ENCODE measurements at places on chromosomes 5 and 9.

DNA sequence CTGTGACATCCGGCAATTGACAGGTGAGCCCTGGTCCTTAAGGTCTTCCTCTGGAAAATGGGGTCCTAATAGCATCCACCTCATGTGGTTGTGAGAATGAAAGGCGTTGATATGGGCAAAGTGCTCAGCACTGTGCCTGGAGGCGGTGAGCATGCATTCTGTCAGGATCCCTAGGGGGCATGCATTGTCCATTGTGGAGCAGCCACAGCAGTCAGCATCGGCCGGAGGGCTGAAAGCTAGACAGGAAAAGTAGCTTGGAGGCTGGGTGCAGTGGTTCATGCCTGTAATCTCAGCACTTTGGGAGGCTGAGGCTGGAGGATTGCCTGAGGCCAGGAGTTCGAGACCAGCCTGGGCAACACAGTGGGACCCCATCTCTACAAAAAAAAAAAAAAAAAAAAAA is 122.2 kb downstream of the LHX2 start:
- DNase-seq, result no peak

DNA sequence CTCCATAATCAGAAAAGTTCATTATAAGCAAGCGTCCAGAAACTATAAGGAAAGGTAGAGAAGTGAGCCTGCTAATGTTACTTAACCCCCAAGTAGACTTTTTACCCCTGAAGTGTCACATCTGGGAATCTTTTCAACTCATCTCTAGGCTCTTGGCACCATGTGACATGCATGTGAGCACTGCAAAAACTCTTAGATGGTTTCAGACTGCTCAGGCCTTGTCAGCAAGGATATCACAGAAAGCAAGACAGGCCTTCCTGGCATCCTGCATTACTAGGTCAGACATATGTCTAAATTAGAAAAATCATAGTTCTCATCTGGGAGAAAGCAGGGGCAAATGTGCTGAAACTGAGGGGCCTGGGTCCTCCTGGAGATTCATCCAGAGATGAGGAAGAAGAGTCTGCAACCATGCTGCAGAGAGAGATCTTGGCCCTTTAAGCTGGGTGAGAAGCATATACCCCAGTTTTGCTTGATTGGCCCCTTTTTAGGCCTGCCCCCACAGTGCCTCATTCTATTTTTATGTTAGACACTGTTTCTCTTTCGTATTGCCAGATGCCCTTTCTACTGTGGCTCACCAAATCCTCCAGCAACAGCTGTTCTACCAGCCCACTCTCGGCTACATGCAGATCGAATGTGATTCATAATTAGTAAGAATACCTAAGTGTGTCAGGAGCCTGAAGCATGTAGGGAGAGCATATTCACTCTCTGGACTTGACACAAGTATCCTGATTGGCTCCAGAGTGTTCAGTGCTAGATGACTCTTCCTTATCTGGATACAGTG is 19.0 kb downstream of the TMEM8B start:
- no peak for DNase-seq

DNA sequence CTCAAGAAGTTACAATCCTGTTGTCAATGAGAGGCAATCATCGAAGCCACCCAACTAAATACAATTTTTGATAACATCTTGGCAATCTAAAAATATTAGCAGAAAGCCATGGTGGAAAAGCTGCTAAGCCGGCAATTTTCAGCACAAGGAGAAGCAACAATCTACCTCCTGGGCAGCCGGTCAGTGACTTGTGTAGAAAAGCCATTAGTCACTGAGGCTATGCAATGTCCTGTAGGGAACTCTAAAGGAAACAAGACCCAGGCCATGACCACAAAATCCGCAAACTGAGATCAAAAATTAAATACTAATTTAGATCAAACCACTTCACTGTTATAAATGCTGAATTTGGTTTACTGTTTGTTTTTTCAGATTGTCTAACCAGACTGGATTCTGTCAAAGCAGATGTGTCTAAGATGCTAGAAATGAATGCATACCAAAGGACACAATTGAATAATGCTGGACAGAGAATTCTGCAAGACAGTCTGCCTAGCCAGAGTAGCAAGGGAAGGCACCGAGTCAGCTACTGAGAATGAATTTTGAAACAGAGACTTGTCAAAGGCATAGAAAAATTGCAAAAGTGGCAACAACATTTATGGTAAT is 384.8 kb downstream of the PRELID2 start:
- no peak for DNase-seq

- no peak for DNase-seq
Observed at GRCh38 chr9:117718085-117718484, 13.9 kb downstream of the TLR4 start.

DNA sequence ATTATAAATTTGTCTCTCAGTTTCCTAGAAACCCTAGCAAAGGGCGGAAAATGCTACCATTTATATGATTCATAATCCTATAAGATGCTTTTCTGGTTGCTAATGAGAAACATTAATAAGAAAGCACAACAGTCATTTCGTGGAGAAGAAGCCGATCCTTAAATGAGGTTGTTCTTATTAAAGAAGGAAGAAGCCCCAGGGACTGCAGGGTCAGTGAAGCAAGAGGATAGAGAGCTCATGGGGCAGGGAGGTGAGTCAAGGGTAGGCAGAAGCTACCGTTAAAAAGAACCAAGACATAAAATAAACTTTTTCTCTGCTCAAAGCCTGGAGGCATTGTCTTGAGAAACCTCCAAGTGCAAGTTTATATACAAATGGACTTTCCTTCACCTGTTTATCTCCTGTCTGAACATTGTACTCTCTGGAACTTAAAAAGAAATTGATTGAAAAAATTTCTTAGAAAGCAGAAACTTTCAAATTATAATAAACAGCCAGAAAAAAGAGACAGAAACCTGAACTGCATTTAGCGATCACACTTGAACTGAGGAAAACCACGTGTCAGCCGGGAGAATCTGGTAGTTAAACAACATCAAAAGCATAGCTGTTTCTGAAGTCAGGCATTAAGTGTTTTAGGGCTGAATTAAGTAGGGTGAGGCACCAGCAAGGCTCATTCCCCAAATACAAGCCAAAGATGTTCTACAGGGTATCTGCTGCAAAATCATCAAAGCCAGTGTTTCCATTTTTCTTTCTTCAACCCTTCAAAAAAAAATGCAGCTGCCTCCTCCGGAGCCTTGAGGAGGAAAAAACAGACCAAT is 21.9 kb downstream of the HTR4 start:
- no peak for DNase-seq

DNA sequence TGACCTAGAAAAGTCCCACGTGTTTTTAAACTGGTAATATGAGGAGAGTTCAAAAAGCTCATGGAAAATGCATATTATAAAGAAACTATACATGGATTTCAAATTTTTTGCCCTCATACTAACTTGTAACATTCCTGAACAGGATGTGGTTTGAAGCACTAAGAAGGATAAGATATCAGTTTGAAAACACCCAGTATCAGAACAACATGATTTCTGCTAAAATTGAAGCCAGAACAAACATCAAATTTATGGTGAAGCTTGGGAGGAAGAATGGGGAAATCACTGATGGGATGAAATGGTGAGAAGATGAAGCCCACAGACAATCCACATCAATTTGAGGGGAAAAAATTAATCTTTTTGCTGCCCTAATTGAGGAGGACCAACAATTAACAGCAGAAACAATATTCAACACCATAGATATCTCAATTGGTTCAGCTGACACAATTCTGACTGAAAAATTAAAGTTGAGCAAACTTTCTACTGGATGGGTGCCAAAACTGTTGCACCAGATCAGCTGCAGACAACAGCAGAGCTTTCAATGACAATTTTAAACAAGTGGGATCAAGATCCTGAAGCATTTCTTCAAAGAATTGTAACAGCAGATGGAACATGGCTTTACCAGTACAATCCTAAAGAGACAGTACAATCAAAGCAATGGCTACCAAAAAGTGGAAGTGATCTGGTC is 113.2 kb upstream of the SNX2 start:
- no peak for DNase-seq

DNA sequence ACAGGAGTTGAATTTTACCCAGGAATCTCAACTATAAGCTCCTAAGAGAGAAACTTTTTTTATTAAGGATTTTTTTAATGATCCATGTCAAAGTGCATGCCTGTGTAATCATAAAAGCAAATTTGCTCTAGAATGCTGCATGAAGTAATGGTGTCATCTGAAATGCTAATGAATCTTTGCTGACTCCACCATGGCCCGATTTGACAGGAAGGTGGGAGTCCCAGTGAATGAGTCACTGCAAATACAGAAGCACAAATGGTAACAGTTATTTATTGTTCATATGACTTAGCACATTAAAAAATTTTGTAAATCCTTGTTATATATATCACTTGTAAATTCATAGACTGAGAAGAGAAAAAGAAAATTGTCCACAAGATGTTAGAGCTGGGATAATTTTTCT is 341.3 kb downstream of the RASEF start:
- no peak for DNase-seq

DNA sequence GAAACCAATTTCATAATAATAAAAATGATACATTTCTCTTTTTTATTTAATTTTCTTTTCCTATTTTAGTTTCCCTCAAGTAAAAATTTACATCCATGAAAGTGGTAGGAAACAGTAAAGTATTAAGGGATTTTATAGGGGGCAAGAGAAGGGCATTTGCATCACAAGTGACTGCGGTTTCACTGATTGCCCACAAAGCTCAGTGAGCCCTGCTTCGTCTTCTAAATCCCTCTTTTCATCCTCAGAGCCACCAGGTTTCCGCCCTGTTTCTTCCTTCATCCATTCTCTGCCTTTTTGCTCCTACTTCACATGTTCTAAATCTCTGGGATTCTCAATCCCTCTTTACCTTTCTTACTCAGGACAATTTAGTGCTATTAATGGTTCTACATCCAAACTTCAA is 491.4 kb downstream of the LRRC70 start:
- DNase-seq, result no peak

GRCh38 chr9:10071579-10071978 is 541.2 kb downstream of the PTPRD start:
- DNase-seq, result no peak

DNA sequence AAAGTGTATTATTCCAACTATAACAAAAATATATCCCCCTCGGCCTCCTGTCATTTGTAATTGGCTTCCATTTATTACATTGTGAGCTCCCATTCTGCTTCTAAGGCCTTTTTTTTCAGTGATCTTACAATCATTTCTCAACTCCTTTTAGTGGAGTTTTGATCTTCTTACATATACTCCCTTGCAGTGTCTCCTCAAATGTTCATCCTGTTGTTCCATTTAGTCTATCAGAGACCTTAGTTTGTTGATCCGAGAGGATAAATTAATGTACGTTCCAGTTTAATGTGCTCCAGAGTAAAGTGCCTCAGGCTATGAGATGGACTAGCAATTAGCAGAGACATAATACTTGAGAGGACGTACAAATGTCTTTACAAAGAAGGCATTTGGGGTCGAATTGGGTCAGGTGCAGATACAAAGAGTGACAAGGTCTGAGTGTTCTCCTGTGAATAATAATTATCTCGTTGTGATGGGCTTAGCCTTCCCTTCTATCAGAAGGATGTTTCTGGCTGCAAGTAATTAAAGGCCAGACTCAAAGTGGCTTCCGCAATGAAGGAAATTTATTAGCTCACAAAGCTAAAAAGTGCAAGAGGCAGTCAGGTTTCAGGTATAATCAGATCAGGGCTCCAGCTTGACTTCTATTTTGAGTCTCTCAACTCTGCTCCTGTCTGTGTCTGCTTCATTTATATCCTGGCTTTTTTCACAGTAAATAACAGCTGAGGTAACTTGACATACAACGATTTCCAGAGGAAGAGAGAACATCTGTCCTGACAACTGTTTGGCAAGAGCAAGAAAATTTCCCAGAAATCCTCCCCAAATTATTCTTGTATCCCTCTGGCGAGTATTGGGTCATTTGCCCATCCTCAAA is 30.1 kb downstream of the ARRDC3 start:
- DNase-seq, result no peak

DNA sequence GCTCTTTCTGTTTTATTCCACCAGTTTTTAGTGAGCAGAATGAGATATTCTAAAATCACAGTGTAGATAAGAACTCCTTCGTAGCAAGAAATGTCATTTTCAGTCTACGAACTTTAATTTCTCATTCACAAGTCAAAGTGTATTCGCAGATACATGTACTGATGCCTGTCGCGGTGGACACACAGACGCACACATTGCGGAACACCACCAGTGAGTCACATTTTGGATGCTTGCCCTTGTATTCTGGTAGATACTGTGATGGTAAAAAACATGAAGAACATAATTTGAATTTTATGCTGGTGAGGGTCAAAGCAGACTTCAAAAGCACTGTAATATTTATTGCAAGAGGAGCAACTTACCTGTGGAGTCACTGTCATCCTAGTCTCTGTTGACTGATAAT is 4.7 kb upstream of the C9orf57 start:
- no peak for DNase-seq

DNA sequence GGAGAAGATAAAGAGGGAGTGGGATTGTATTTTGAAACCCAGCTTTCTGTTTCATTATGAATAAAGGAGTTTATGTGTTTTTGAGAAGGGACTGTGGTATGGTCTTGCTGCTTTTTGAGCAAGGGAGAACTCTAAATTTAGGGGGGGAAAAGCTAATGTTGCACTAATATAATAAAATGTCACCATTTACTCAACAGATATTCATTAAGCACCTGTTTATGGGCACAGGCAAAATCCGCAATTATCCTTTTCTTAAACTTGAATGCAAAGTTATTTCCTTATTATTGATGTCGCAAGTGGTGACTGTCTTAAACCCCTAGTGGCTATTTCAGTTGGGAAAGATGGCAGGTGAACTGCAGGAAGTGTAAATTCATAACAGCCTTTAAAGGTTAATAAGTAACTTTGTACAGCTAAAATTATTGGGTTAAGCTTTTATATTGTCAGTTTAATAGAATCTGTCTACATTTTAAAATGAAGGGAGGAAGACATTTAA is 1.5 kb downstream of the CDC42SE2 start:
- no peak for DNase-seq

GRCh38 chr5:75536694-75537360 is 25.1 kb downstream of the POLK start:
- DNase-seq, result no peak

DNA sequence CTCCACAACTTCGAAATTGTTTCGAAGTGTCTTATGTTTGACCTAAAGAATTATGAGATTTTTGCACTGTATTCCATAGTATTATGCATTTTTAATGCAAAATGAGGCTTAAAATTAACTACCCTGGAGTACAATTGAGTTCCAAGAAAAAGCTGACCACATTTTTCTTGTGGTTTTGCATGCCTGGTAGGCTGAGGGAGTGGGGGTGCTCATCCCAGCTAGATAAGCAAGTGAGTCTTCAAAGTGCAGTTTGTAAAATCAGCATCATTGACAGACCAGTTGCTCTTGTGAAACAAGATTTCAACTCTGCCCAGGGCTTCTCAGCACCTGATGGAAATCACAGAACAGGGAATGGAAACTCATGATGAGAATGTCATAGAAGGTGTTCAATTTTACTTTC is 17.0 kb upstream of the NDUFS4 start:
- no peak for DNase-seq

- no peak for DNase-seq
Observed at GRCh38 chr9:137109250-137110146, 5.0 kb downstream of the DPP7 start.

- DNase-seq, result no peak
Observed at GRCh38 chr9:101999441-101999840, 261.0 kb upstream of the GRIN3A start.

GRCh38 chr9:101465326-101465915 is 29.8 kb upstream of the ALDOB start:
- no peak for DNase-seq

- no peak for DNase-seq
Observed at GRCh38 chr9:70789086-70789485, 332.3 kb downstream of the TRPM3 start.
